ENCODE measurements at places on chromosomes 2 and 18.

- no peak for DNase-seq
Observed at GRCh38 chr2:108911807-108912628, 77.0 kb downstream of the EDAR start.

GRCh38 chr2:132267105-132267497 is 105.3 kb upstream of the ANKRD30BL start:
- DNase-seq: no peak

DNA sequence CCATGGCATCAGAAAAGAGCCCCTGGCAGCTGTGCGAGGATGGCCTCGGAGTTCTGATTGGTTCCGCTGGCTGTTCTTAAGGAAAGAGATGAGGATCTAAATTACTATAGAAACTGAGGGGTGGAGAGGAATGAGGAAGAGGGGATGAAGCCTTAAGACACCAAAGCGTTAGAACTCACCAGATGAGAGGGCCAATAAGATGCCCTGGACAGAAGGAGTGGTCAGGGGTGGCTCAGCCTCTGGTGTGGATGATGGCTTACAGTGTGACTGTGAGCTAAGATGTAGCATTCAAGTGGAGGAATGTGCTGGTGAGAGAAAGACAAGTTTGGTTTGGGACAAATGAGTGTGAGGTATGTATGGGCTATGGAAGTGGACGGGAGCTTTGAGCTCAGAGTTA is 97.8 kb downstream of the ZFP36L2 start:
- DNase-seq: no peak

DNA sequence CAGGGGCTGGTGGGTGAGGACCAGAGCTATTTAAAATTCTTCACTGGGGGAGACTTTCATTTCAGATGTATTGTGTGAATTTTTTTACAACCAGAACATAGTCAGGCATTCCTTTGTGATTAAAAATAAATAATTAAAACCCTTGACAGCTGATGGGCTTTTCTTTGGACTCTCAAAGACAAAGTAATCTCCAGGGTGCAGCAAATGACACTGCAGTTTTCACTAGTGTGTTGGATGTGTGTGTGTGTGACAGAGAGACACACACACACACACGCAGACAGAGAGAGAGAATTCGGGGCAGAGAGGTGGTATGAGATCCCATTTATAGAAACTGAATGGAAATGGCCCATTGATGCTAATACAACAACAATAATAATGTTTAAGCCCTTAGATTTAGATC is 10.3 kb upstream of the GALNT14 start:
- no peak for DNase-seq

GRCh38 chr2:202375033-202375608 is 1.0 kb upstream of the BMPR2 start:
- DNase-seq: peak; percentile 33

DNA sequence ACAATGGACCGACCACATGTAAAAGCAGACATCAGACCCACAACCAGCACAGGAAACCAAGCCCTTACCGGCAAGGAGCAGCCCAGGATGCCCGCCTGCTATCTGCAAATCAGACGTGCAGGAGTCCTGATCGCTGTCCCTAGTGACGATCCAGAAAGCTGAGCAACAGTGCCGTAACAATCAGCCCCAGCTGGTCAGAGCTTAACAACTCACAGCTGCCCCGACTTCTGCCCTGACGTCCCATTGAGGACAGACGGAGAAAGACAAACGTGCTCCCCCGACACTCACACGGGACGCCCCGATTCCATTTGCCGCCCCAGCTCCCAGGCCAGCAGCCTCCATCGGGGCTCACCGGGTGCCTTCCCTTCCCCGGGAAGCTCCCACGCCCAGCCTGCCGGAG is 39.8 kb upstream of the PXDN start:
- DNase-seq: no peak

GRCh38 chr2:238235331-238235732 is 4.5 kb downstream of the HES6 start:
- no peak for DNase-seq

DNA sequence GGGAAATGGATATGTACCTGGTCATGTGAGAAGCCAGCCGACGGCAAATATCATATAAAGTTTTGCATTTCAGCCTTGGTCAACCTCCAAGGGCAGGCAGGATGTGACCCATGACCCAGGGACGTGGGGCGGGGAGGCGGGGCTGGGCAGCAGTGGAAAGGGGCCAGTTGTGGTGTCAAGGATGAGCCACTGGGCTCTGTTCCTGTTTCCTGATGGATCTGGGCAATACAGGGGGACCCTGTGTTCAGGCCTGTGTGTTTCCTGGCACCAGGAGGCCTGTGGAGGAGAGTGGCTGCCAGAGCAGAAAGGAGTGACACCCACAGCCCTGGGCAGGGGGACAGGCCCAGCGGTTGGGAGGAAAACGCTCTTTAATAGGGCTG is 106.9 kb downstream of the GATA6 start:
- DNase-seq: no peak

- DNase-seq: no peak
Observed at GRCh38 chr2:38260972-38261371, 116.1 kb downstream of the ATL2 start.

GRCh38 chr18:78984941-78985784 is 5.5 kb downstream of the SALL3 start:
- DNase-seq: no peak

- no peak for DNase-seq
Observed at GRCh38 chr2:231371430-231372054, 24.0 kb upstream of the B3GNT7 start.

DNA sequence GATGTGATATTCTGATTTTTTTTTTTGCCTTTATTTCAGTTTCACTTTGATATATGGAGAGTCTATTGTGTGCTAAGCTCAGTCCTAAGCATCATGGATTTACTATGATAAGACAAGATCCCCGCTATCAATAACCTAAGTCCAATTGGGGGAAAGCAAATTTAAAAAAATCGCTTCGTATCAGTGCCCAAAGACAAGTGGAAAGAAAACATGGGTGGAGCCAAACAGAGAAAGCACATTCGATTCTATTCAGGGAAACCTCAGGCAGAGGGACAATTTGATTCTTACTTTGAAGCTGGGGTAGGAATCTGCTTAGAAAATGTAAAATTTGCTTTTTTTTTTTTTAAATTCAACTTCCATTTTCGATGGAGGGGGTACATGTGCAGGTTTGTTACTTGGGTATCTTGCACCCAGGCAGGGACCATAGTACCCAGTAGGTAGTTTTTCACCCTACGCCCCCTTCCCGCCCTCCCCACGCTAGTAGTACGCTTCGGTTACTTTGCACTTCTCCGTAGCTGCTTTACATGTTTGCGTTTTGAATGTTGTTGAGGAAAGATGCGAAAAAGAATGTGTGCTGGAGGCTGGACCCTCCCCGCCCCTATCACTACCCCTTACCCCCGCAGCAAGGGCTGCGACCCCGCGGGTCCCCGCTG is 12.4 kb downstream of the KIF5C start:
- no peak for DNase-seq

Measured in fibroblast of skin of left biceps (primary cell).